ENCODE measurements at places on chromosomes 1 and 21.

- DNase-seq: no peak
These were observed 269.9 kb downstream of the HLX start for GRCh38 chr1:221149111-221149510.

- DNase-seq: no peak
These were observed 101.1 kb downstream of the KAZN start for GRCh38 chr1:14699620-14700019.

DNA sequence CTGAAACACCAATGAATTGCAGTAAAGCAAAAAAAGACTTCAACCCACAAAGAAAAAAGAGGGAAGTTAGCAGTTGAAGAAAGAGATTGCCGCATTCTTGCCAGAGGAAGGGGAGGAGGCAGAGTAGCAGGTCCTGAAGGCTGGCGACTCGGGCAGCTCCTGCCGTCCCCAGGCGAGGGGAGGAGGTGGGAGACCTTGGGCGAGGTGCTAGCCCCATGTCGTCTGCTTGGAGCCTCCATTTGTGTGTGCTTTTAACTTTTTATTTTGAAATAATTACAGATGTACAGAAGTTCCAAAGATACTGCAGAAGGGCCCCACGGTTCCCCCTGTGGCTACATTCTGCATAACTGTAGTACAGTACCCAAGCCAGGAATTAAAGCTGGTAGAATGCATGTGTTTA lies 6.7 kb downstream of the TRPM2 start:
- DNase-seq: no peak

DNA sequence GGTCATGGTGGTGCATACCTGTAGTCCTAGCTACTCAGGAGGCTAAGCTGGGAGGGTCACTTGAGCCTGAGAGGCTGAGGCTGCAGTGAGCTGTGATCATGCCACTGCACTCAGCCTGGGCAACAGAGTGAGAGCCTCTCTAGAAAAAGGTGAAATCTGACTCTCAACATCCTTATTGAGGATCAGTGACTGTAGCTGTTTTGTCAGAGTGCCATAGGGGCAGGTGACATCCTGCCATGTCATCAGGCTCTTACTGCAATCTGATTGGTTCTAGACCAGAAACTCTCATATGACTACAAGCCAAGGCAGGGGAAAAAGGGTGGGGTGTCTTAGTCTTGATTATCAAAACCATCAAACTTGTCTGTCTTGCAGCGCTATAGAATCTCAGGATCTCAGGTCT lies 62.8 kb upstream of the NGF start:
- DNase-seq: no peak

GRCh38 chr1:24283326-24284155 lies 35.6 kb upstream of the GRHL3 start:
- peak; percentile 51 for DNase-seq

- DNase-seq: no peak
These were observed 18.3 kb upstream of the KLF17 start for GRCh38 chr1:44100183-44100868.

GRCh38 chr1:180632326-180633056 lies 669 bp downstream of the XPR1 start:
- peak; percentile 26 for DNase-seq

GRCh38 chr1:58459911-58460310 lies 86.6 kb downstream of the OMA1 start:
- DNase-seq: no peak

DNA sequence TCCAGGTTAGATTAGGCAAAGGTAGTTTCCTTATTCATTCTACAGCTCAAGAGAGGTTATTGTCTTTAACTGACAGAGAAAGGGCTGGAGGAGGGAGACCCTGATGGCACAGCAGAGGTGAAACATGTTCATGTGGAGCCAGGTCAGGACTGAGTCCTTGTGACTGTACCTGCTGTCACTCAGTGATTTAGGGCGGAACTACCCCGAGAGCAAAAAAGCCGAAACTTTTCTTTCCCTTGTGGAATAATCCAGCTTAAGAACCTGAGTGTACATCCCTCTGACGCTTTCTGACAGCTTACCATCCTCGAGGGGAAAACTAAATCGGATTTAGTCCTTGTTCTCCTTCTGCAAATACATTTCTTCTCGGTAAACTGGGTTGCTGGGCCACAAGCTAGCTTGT lies 273.2 kb downstream of the BACH1 start:
- DNase-seq: no peak

DNA sequence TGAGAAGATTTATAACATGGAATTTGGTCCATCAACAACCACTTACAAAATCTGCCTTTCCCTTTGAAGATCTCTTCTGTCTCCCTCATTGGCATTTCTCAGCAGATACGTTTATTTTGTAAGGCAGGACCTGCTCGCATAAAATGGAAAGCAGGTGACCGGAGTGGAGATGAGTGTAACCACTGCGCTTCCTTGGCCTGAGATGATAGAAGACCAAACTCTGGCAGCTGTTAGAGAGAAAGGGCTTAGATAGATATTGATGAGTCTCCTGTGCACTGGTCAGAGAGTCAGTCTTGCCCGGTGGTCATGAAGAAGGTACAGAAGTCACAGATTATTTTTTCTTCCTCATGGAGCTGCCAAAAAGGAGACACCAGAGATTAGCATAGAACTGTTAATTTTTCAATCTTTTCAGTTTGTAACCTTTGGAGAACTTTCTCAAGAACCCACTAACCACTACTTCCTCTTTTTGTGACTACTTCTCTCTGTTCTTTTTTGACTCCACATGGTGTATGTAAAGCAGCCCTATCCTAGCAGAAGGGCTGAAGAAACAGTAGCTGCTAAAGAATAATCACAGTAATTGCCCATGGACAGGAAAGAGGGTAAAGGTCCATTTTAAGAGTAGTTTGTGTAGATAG lies 47.6 kb downstream of the FCRL3 start:
- DNase-seq: no peak

GRCh38 chr1:150760013-150760412 lies 5.6 kb downstream of the CTSS start:
- no peak for DNase-seq

- no peak for DNase-seq
These were observed 386.6 kb upstream of the POU3F1 start for GRCh38 chr1:38433084-38433722.
